ENCODE measurements at places on chromosomes 2 and 18.

DNA sequence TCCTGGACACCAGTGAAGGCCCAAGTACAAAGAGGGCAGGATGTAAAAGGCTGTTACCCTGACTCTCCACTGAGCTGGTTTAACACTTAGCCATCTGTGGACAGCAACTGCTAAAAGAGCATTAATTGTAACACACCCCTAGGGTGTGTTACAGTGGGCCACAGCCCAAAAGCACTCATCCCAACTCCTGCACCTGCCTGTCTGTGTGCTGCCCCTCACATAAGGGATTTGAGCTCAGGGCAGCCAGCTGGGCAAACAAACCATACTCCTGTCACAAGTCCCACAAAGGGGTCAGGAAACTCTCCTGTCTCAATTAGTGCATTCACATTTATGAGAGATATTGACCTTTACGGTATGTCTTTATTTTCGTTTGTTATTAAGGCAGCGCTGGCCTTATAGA is 833.1 kb upstream of the NXPH2 start:
- DNase-seq: no peak

DNA sequence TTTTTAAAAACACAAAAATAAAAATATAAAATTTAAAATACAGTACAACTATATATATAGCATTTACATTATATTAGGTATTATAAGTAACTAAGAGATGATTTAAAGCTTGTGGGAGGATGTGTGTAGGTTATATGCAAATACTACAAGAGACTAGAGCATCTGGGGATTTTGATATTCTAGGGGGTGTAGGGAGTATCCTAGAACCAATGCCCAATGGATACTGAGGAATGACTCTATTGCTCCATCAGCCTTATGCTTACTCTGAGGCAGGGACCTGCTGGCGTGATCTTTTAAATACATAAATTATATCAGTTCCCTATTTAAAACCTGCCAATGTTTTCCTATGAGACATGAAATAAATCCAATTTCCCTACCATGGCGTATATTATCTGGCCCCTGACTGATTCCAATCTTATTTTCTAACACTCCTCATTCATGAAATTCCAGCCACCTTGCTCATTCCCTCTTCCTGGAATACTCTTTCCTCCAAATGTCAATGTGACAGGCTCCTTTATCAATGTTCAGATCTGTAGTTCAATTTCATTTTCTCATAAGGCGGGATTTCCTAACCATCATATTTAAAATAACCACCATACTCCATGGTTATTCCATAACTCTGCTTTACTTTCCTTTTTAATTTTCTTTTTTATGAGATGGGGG is 22.2 kb downstream of the SP3 start:
- DNase-seq: no peak

DNA sequence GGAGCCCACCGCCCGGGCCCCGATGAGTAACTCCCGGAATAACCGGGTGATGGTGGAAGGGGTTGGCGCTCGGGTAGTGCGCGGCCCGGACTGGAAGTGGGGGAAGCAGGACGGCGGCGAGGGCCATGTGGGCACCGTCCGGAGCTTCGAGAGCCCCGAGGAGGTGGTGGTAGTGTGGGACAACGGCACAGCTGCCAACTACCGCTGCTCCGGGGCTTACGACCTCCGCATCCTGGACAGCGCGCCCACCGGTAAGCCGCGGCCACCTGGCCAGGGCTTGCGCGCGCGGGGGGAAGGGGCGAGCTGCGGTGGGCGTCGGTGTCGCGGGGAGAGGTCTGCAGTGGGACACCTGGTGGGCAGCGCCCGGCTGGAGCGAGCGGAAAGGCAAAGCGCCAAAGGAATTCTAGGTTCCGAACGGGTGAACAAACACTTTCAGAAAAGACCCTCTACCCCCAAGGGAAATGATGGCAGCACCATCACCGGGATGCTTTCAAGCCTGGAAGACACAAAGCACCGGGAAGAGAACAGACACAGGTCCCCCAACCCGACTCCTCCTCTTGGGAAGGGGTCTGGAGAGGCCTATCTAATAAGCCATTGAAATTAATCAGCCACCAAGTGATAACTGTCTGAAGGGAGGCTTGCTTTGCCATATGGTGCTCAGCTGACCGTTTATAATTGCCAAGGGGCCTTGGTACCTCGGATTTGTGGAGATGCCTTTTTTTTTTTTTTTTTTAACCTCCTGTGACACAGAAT is 1.1 kb downstream of the MIB1 start:
- DNase-seq: peak; percentile 17

GRCh38 chr2:238784671-238785527 is 63.0 kb upstream of the TWIST2 start:
- no peak for DNase-seq

- DNase-seq: no peak
These were observed 31.6 kb downstream of the INPP5D start for GRCh38 chr2:233091595-233092375.

- DNase-seq: no peak
These were observed 21.0 kb downstream of the TCF7L1 start for GRCh38 chr2:85154048-85154753.

DNA sequence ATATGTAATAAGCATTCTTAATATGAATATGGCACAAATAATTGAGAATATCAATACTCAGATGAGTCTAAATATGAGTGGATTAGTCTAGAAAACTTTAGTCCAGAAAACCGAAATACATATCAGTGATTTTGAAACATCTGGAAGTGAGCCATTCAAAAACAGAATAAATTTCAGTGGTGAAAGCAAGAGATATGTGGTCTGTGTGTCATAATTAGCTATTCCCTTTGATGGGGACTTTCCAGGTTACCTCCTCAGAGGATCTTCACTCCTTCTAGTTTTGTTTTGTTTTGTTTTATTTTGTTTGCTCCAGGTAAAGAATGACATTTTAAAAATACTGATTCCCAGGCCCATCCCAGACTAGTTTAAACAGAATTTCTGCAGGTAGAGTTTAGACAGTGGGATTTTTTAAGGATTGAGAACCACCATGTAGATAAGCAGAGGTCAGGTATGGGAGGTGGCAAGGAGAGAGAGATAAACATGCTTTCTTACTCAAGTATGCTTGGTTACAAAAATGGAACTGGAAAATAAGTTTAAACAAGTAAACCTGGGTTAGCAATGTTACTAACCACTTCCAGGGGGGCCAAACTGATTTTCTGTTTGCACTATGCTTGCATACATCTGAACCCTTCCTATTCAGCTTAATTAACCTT is 70.7 kb downstream of the NABP1 start:
- no peak for DNase-seq

DNA sequence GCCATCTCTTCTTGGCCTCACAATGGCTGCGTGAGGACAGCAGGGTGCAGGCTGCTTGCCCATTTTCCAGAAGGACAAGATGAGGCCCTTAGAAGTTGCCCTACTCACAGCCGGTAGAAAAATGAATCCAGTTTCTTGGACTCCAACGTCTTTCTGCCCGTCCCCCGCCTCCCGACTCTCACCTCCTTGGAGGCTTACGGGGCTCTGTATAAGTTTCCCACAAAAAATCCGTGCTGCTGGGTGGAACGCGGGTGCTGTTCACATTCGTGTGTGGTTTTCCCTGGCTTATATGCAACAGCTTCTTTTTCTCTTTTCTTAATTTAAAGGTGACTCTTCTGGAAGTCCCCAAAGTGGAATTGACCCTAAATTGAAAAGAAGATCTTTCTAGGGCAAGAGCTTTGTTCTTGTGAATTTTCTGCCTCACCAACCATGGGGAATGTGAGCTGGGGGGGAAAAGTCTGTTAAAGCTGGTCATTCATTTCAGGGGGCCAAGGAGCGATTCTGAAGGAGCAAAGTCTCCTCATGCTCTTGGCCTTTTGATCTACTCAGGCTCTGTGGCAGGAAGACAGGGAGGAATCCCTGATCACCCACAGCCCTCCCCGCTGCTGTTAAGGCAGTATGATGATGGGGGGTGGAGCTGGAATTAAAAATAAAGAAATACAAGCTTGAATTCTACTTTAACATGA is 51.3 kb downstream of the DDX1 start:
- DNase-seq: no peak

DNA sequence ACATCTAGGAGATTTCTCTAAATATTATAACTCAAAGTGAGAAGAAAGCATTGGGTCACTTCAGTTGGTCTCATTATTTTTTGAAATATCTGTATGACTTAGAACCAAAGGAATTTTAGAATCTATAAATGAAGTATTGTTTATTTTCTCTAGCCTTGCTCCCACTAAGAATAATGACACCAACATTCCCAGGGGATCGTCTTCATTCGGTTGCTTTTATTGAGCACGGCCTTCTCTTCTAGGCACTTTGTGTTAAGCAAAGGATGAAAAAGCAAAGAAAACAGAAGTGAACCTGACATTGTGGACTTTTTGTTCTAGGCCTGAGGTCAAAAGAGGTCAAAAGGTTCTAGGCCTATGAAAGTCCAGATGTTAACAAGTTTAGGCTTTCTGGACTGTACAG is 231.9 kb downstream of the GALR1 start:
- no peak for DNase-seq

- no peak for DNase-seq
These were observed 4.5 kb upstream of the C2orf74 start for GRCh38 chr2:61157371-61158003.

DNA sequence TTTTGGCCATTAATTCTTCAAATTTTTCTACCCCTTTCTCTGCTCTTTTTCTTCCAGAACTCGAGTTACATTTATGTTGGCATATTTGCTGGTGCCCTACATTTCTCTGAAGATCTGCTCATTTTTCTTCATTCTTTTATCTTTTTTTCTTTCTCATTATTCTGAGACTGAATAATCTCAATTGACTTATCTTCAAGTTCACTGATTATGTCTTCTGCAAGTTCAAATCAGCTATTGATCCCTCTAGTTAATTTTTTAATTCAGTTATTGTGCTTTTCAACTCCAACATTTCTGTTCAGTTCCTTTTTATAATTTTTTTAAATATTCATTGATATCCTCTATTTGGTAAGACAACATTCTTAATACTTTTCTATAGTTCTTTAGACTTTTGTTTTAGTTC is 3.2 kb downstream of the CFAP210 start:
- DNase-seq: no peak

GRCh38 chr2:186442885-186443284 is 43.2 kb upstream of the ZC3H15 start:
- no peak for DNase-seq

GRCh38 chr2:84495539-84496146 is 20.7 kb upstream of the DNAH6 start:
- DNase-seq: no peak

DNA sequence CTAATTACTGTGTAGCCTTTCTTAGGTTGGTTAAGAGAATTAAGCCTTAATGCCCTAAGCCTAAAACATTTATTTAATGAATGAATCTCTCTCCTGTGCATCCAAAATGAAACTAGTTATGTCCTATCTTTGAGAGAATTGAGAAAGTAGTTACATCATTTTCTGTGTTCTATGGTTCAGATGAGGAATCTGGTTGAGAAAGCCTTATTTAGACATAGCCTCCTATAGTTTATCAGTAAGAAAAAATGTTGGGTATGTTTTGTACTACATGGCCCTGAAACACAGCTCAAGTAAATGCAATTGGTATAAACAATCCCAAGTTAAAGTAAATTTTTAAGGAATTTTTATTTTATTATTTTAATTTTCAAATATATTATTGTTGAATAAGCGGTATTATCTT is 25.9 kb upstream of the RAMP1 start:
- DNase-seq: no peak

DNA sequence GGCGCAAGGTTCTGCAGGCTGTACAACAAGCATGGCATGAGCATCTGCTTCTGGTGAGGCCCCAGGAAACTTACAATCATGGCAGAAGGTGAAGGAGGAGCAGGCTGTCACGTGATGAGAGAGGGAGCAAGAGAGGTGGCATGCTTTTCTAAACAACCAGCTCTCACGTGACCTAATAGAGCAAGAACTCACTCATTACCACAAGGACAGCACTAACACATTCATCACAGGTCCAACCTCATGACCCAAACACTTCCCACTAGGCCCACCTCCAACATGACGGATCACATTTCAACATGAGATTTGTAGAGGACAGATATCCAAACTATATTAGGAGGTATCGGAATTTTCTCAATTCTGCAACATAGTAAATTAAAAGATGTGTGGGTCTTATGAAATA is 108.8 kb upstream of the DLX2 start:
- no peak for DNase-seq

- DNase-seq: no peak
These were observed 47.4 kb upstream of the RAPH1 start for GRCh38 chr2:203582468-203582867.

DNA sequence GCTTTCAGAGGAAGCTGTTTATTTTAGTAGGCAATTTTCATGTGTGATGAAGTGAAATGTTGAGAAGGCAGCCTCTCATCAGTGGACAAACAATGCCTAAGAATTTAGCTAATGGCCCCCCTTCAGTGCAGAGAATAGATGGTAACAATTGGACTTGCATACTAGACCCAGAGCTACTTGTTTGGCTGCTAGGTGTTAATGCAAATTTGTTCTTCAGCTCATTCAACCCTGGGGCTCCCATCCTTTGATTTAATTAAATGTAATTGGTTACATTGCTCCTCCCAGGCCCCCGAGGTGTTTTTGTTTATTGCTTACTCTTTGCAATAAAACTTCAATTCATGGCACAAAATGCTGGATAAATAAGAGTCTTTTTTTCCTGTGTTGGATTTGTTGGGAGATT is 68.6 kb downstream of the CAMKMT start:
- no peak for DNase-seq

DNA sequence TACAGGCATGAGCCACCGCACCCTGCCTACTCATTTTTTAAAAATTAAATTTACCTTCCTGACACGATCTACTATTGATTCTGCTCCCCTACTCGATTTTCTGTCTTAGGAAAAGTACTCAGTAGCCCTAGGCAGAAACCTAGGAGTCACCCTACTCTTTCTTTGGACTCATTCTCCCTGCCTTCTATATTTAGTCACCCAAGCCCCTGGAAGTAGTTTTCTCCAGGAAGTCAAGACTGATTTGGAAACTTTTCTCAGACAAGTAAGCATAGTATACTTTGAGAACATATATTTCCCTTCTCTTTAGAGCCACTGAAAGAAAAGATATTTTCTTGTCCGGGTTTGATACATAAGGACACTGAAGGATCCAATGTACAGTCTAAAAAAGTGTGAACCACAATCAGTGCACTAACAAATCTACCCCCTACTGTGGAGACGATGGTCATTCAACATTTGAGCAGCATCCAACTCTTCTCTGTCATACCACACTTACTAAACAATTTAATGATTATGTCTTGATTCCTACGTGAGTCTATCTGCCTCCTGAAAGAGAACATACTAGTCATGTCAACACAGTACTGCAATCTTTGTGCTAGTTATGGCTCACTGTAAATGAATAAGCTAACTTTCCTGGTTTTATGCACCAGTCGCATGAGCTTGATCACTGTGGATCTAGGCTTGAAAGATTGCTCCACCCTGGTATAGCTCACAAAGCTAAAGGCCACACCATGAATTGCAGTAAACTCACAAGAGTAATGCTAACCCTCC is 19.8 kb downstream of the YWHAQ start:
- no peak for DNase-seq

DNA sequence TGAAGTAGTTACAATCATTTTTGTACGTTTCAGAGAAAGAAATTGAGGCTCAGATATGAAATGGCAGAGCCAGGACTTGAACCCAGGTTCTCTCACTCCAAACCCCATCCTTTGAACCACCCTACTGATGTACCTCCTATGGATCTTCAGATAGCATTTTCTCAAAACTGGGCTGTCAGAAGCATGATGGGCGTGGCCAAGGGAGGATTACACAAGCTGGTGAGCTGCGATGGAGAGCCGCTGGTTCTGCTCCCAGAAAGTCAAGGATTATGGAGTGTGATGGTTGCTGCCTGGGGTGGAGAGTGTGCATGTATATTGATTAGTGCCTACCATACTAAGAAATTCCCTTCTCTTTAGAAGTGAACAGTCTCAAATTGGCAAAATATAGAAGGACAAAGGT is 47.0 kb upstream of the PPP1CB start:
- DNase-seq: no peak

Data from T-helper 2 cell (primary cell).